NCI-H2029 (cell line): ENCODE measurements at places on chromosomes 3 and 15.

DNA sequence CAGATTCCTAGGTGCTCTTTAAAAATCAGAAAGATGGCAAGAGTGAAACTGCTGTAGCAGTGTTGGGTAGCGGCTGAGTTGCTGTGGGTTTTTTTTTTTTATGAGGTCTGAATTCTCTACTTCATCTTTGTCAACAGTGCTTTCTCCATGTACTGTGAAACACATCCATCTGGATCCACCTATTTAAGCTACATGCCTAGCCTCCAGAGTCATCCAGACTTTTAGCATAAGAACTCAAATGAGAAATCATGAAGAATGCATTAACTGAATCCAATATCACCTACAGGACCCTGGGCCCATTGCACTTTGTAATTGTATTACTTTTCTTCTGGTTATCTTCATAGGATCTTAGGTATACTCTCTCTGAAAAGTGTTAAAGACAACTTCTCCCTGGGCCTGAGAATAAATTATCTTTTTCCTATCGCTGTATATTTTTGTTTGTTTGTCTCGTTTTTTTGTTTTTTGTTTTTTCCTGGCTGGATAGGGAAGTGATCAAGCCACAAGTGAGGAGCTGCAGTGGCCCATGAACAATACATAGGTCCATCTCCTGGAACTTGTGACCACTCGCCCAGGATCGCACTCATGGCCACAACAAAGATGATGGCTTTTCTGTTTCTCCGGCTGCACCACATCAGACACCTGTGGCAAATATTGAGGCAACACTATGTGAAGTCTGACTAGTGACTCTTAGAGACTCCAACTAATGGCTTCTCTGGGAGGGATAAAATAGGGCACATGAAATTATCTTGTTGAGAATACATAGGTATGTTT is 609.9 kb upstream of the AGTR1 start:
- DNase-seq = no peak

DNA sequence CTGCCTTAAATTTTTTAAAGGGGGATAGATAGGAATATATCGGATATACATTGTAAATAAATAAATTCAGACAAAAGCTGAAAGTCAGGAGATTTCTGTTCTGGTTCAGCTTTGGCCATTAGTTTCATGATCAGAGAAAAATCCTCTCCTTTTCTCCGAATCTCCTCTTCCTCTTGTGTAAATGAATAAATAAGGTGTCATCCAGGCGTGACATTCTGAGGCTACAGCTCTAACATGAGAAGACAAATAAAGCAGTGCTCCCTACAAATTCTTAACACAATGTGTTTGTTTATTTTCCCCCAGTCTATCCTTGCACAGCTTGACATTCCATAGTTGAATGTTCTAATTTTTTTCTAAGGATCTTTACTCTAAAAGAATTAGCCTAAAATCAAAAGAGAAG is 9.4 kb upstream of the MB21D2 start:
- no peak for DNase-seq

GRCh38 chr3:23377928-23378672 is 175.0 kb downstream of the UBE2E2 start:
- no peak for DNase-seq

- no peak for DNase-seq
Measured at GRCh38 chr3:128352326-128352725, 114.4 kb downstream of the DNAJB8 start.

DNA sequence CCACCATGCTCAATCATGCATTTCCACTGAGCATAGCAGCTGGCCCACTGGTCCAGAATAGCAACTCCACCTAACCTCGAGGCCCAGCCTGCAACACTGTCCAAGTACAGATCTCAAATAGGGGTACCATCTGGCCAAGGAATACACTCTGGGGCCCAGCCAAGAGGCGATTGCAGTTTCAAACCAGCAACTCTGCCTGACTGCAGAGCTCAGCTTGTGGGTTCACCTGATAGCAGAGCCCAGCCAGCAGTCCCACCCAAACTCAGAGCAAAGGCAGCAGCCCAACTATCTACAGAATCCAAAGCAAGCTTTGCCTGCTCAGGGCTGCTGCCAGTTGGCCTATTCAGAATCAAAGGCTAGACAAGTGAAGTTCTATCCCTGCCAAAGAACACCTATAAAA is 30.5 kb downstream of the POLQ start:
- no peak for DNase-seq

GRCh38 chr15:26891448-26892181 is 24.8 kb downstream of the GABRA5 start:
- DNase-seq = peak; percentile 54

- DNase-seq = no peak
Measured at GRCh38 chr3:190983875-190984274, 121.4 kb upstream of the GMNC start.

- DNase-seq = no peak
Measured at GRCh38 chr3:8764528-8764927, 4.9 kb downstream of the OXTR start.

DNA sequence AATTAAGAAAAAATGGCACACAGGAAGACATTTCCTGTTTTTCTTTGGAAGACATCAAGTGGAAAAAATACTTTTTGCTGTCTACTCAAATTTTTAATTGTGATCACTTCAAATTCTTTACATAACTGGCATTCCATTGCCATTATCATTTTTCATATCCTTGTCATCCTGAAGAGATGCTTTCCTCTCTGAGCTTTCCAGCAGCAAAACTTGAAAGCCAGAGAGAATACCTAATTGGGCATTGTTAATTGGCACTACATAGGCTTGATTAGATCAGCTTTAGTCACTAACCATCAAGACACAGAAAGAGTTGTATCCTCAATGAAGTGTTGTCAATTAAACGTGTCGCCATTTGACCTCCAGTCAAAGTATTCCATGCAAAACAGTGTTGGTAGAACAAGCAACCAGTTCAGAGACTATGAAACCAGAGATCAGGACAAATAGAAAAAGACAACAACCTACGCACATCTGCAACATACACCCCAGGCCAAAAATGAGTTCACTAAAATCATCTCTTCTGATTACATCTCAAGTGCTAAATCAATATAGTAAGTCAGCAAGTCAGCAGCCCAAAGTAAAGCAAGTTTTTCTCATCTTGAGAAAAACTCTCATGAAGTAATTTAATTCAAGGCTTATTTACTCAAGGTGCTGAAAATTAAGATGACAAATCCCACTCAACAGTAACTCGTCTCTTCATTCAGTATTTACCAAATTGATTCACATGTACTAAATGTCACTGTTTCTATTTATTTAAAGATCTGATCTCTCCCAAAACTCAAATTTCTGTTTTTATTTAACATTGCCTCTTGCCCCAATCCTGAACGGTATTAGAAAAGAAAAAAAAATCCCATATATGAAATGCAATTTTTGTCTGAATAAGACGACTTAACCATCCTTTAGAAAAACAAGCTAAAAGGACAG is 123.0 kb downstream of the SUCLG2 start:
- DNase-seq = no peak

DNA sequence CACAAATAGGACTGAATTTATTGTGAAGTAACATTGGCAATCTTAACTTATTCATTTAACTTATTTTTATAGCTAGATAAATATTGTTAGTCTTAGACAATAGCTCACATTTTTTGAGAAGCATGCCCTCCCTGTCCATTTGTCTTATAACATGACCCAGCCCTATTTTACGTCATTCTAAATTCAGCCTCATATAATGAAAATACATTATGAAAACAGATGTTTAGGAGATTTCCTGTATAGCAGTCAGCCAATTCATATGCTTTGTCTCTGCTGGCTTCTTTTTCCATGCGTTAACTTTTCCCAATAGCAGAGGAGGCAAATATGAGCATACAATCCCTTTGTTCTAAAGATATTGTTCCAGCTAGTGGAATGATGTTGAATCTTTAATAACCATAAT is 29.3 kb downstream of the CD200 start:
- no peak for DNase-seq

- DNase-seq = peak; percentile 49
Measured at GRCh38 chr3:56137415-56137814, 330.9 kb downstream of the ERC2 start.

- DNase-seq = no peak
Measured at GRCh38 chr3:116442331-116443021, 2.8 kb downstream of the LSAMP start.

DNA sequence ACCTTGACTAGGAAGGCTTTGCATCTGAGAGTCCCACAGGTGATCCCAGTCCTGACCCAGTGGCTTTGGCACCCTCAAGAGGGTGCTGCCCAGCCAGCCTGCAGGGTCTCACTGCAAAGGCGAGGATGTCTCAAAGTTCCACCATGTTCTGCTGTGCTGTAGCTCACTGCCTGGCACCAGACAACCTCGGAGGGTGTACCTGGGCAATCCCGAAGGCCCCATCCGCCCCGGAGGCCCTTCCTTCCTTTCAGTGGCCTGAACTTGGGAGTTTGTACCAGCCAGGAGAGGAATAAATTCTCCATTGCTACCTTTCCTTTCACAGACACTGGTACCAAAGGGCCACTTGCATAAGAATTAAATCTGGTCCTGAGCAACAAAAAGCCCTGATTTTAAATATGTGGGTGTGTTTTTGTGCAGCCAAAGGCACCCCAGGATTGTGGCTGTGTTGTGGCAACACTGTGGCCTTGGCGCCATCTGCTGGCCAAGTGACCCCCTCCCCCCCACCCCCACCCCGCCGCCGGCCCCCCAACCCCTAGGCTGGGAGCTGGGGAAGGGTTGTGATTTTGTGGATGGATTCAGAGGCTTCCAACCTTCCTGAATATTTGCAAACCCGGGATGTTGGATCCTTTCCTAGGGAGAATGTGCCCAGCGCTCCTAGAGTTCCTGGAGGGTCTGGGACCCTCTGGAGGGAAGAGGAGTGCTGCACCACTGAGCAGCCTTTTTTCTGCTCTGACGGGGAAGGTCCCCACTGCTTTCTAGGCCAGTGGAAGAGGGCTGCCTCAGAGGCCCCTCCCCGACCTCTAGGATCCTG is 9.7 kb upstream of the PTPN23 start:
- no peak for DNase-seq

GRCh38 chr15:88498996-88499395 is 31.5 kb downstream of the MRPS11 start:
- DNase-seq = no peak

- no peak for DNase-seq
Measured at GRCh38 chr3:10549617-10550230, 44.3 kb upstream of the ATP2B2 start.

DNA sequence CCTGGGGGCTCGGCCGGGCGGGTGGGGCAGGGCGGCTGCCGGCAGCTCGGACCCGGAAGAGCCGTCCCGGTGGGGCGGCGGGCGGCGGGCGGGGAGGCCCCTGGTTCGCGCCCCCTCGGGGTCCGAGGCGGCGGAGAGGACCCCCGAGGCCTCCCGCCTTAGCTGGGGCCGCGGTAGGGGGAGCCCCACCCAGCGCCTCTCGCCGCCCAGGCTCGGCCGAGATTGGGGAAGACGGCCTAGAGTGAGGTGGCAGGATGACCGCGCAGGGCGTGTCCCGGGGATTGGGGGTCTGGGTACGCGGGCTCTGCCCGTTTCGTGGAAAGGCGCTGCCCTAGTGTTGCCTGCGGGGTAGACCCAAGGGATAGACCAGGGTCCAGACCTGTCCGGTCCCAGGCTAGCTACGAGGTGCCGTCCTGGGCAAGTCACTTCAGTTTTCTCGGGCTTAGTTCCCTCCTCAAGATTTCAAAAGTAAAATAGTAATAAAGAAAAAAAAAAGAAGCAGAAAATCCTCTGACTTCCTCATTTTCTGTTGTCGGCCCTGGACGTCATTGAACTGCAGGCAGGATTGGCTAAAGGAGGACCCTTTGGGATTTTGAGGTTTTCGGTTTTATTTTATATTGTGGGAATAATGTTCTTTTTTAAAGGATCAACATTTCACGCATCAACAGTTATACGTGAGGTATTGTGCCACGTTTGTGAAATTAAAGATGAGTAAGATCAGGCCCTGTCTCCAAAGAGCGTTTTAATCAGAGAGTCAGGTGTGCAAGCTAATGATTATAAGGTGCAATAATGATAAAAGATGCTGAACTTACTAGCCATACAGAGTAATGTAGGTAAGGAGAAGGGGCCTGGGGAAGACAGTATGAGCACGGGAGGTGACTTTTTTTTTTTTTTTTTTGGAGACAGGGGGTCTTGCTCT is 679 bp downstream of the IQGAP1 start:
- no peak for DNase-seq

DNA sequence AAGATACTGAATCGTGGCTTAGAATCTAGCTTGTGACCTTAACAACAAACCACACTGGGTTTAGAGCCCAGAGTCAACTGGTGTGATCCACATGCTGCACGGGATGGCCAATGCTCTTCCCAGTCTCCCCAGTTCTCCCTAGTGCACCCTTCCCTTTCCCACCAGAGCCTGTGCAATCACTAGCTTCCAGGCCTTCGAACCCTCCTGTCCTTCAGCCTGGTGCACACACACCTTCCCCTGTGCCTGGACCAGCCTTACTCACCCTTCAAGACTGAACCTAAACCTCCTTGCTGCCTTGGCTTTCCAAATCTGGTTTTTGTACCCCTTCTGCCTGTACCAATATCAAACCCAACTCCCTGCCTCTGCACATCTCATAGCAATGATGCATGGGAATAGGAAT is 43.8 kb downstream of the WNT5A start:
- DNase-seq = no peak

DNA sequence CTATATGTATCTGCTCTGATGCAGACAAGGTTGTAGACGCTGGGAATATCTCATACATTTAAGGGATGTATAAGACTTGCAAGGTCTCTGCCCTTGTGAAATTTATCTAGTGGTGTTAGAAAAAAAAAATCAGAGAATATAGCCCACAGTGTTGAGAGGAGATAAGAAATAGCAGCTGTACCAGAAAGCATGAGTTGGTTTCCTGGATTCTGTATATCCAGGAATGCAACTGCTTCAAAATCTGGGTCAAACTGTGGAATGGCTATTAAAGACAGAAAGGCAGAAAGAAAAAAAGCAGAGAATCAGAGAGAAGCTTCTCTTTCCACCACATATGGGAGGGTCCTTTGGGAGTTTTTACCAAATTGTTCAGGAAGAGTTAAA is 1.5 kb upstream of the TMEM212 start:
- no peak for DNase-seq

GRCh38 chr3:64104691-64105111 is 81.4 kb upstream of the PSMD6 start:
- DNase-seq = no peak

DNA sequence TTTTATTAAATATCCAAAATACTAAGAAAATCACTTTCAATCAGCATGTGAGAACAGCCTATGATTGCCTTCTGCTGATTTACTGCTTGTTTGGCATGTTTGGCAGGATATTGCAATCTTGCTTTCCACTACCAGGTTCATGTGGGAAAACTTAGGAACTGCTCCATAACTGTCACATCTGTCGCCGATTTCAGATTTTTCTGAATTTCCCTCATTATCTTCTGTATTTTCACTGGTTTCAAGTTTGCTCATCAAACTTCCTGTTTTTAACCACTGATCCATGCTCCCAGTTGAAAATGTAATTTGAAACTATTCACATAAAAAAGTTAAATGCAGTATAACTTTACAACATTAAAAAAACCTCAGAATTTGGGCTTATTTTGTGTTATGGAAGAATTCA is 93.0 kb downstream of the NFKBIZ start:
- DNase-seq = no peak

- no peak for DNase-seq
Measured at GRCh38 chr15:26630857-26631256, 142.0 kb downstream of the GABRB3 start.
